ENCODE measurements at places on chromosomes 5 and 9. TPM values are rescaled to one million over a fixed set of nuclear protein-coding genes. Genes with fewer than 3 reads are reported as not detected.

GARNL3 gene
- total RNA-seq: 2.4 TPM

CAVIN4 gene
- 0.29 TPM for total RNA-seq

CRHBP gene
- 0.16 TPM for total RNA-seq

TPM2 gene
- 650 TPM for total RNA-seq

STPG3 gene
- not detected for total RNA-seq

SPINK14 gene
- not detected for total RNA-seq

CDKN2B-AS1 gene
- total RNA-seq: not detected

SGCD gene
- total RNA-seq: 3.3 TPM

OCLN gene
- total RNA-seq: 14.8 TPM
